Activated naive CD8-positive, alpha-beta T cell treated with anti-CD3 and anti-CD28 coated beads for 36 hours (primary cell): ENCODE measurements at places on chromosomes 16 and 17.

DNA sequence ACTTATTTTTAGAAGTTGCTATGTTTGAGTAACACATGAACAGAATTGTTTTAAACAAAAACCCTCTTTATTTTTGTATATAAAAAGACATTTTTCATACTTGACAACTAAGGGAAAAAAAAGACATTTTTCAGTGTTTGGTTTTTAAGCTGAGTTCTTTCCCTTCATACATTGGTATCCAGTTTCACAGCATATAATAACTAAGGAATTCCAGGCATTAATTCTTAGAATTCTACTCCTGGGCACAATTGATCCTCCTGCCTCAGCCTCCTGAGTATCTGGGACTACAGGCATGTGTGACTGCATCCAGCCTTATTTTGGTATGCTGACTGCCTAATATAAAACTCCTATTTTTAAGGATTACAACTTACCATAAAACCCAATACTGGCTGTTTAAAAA is 8.4 kb downstream of the FBXO47 start:
- H3K36me3 ChIP-seq: no peaks in the 10 kb centered on the region
- no peak overlapping the region for H3K4me3 ChIP-seq

- no peak overlapping the region for H3K4me3 ChIP-seq
- H3K27me3 ChIP-seq: no peaks in the 10 kb centered on the region
- H3K27ac ChIP-seq: no peak overlapping the region
- no peaks in the 10 kb centered on the region for H3K4me1 ChIP-seq
- no peaks in the 10 kb centered on the region for H3K36me3 ChIP-seq
Observed at GRCh38 chr16:61182391-61182790, 853.8 kb downstream of the CDH8 start.

DNA sequence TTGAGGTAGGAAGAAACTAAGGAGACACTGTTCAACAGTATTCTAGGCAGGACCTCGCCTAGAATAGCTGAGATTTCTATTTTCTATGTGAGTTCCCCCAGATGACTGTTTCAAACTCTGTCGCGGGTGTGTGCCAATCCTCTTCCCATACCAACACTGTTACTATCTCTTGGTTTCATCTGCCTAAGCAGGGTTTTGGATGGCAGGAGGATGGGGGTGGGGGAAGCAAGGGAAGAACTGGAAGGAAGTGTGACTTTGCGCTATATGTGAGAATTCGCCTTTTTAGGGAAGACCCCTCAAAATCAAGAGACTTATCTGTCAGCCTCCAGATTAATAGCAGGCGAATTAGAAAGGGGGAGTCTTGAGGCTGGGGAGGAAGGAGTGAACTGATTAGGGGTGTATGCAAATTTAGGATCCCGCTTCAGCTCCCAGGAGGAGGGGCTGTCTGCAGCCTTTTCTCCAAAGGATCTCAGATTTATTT is 521 bp upstream of the G6PC3 start:
- peaks cover 8% of the 10 kb centered on the region for H3K36me3 ChIP-seq
- H3K4me1 ChIP-seq: peaks cover 26% of the 10 kb centered on the region
- DNase-seq: no peak
- peak overlapping the region; percentile 93 for H3K4me3 ChIP-seq

DNA sequence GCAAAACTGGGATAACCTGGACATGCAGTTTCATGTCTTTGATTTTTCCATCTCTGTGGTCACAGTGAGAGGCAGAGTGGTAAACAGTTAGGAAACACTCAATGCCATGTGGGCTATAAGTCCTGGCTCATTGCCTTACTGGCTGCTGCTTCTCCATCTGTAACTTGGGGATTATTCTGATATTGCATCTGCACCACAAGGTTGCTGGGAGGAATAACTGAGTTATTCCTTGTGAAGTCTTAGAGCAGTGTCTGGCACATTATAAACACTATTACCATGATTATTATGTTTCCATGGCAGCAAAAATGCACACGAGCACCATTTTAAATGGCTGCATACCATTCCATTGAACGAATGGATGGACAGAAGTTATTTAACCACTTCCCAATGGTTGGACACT is 111.7 kb upstream of the CDH5 start:
- H3K4me1 ChIP-seq: no peaks in the 10 kb centered on the region
- no peaks in the 10 kb centered on the region for H3K36me3 ChIP-seq
- peaks cover 3% of the 10 kb centered on the region for H3K27me3 ChIP-seq
- DNase-seq: no peak
- H3K4me3 ChIP-seq: no peak overlapping the region

- no peak overlapping the region for H3K4me3 ChIP-seq
- no peaks in the 10 kb centered on the region for H3K4me1 ChIP-seq
- H3K27me3 ChIP-seq: peaks cover under 1% of the 10 kb centered on the region
- H3K27ac ChIP-seq: no peak overlapping the region
Observed at GRCh38 chr17:81011951-81012350, 20.3 kb downstream of the CHMP6 start.

DNA sequence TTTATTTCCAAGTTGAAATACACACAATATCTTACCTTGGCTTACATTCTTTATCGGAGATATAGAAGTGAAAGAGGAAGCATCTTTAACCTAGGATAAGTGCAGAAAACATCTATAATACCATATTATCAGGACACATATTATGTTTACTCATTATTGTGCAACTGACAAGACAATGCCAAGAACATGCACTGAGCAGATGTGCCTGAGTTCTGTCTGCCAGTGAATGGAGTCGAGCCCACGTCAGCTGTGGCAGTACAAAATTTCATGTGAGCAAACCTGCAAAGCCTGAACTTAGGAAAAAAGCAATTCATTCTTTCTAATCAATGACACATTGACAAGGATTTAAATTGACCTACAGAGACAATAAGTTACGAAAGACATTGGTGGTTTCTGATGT is 154.4 kb downstream of the AXIN2 start:
- no peak overlapping the region for H3K4me3 ChIP-seq
- no peaks in the 10 kb centered on the region for H3K4me1 ChIP-seq
- peaks cover 4% of the 10 kb centered on the region for H3K27me3 ChIP-seq
- no peak for DNase-seq
- H3K36me3 ChIP-seq: no peaks in the 10 kb centered on the region

DNA sequence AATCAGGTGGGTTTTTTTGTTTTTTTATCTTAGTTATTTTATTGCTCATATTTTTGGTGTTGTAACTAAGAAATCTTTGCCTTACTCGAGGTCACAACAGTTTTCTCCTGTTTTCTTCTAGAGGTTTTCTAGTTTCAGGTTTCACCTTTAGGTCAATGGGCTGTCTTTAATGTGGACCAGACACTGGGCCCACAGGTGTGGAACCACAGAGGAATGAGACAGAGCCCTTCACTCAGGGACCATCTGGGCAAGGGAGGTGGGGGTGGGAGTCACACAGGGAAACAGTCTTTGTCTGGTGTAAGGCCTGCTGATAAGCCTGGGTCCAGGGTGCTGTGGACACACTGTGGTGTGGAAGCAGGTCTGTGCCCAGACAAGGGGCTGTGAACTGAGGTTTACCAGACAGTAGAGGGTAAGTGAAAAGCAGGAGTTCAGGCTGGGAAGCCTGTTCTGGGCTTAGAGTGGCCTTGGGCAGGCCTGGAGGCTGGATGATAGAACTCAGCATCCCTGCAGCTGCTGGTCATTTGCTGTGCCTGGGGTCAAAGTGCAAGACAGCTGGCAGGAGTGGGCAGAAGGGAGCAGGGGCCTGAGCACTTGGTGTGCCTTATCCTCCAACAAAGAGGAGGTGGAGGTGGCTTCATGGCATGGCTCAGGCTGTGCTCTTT is 75.6 kb downstream of the SPECC1 start:
- no peak overlapping the region for H3K4me3 ChIP-seq
- H3K36me3 ChIP-seq: no peaks in the 10 kb centered on the region
- no peaks in the 10 kb centered on the region for H3K4me1 ChIP-seq
- DNase-seq: no peak
- H3K27me3 ChIP-seq: peaks cover 4% of the 10 kb centered on the region
